ENCODE measurements at places on chromosomes 7 and 10. TPM values are rescaled to one million over a fixed set of nuclear protein-coding genes. Genes with fewer than 3 reads are reported as not detected.

PILRA gene
- total RNA-seq, result 0.51 TPM

GRCh38 chr7:137329411-137329810, 14.1 kb downstream of the PTN start:
- no peak for DNase-seq

DNA sequence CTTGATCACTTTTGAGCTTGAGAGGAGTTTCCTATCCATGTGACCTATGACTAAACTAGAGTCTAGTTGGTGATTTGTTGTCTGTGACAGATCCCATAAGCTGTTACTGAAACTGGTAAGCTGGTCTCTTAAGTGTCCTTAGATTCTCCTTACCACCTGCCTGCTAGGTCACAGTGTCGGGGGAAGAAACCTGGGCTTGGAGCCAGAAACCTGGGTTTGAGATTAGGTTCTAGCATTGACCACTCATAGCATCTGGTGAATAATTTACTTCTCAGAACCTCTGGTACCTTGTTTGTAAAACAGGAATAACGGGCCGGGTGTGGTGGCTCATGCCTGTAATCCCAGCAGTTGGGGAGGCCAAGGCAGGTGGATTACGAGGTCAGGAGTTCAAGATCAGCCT, 21.8 kb upstream of the ITPRID1 start:
- DNase-seq, result no peak

- DNase-seq, result no peak
Observed at GRCh38 chr10:133306941-133307379, 1.7 kb downstream of the TUBGCP2 start.

EPHB6 gene
- total RNA-seq, result 0.16 TPM

HKDC1 gene
- total RNA-seq, result 0.11 TPM

RARRES2 gene
- total RNA-seq, result 252 TPM

SGMS1 gene
- total RNA-seq, result 23.7 TPM

DNA sequence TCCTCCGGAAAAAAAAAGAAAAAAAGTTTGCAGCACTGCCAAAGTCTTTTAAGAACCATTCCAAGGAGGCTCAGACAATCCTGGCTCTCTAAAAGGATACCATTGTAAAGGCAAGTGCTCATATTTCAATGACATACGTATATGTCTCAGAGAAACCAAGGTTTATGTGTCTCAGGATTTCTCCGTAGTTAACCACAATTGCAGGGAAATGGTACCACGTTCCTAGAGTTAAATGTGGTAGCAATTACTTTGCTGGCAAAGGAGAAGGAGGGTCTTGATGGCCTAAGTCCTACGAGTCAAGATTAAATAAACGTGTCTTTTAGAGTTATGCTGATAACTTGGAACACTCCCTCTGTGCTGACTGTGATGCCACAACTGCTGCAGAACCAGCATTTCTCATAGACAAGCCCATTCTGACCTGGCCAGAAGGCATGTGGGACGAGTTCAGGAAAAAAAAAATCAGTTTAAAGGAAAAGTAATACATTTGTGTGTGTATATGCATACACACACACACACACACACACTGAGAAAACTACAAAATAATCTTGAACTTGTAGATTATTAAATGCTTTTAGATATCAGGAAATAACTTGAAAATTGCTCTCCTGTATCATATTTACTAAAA, 245.9 kb downstream of the FGFR2 start:
- no peak for DNase-seq

DNA sequence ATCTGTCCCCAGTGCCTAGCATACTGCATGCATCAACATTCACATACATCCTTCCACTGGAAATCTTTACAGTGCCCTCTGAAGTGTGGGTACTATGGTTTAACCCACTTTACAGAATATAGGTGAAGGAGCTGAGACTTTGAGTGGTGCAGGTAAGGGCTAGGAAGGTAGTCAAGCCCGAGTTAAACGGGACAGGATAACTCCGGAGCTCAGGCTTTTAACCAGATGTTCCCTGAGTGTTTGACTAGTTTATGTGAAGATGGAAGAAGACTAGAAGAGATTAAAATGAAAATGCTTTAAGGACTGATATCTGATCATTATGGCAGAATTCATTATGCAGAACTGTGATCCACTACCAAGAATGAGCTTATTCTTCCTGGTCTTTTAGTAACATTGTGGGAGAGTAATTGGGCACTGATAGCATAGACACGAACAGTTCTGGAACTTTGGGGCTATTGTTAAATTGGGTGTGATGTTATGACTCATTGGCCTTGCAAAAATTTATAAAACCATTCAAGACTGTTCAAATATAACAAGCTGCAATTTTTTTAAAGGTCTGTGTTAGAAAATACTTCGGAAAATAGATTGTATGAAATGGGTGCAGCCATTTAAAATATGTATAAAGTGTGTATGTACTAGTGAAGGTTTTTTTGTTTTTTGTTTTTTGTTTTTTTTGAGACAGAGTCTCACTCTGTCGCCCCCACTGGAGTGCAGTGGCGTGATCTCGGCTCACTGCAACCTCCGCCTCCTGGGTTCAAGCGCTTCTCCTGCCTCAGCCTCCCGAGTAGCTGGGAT, 4.4 kb downstream of the CUL1 start:
- DNase-seq, result no peak

GRCh38 chr10:86188796-86189558, 177.6 kb downstream of the GRID1 start:
- DNase-seq, result no peak

GRCh38 chr10:29415876-29416275, 127.0 kb downstream of the LYZL1 start:
- DNase-seq, result no peak

GRCh38 chr7:129553899-129554461, 51.6 kb downstream of the SMKR1 start:
- peak; percentile 79 for DNase-seq

GRCh38 chr7:26514633-26515032, 223.0 kb downstream of the SNX10 start:
- no peak for DNase-seq

DNA sequence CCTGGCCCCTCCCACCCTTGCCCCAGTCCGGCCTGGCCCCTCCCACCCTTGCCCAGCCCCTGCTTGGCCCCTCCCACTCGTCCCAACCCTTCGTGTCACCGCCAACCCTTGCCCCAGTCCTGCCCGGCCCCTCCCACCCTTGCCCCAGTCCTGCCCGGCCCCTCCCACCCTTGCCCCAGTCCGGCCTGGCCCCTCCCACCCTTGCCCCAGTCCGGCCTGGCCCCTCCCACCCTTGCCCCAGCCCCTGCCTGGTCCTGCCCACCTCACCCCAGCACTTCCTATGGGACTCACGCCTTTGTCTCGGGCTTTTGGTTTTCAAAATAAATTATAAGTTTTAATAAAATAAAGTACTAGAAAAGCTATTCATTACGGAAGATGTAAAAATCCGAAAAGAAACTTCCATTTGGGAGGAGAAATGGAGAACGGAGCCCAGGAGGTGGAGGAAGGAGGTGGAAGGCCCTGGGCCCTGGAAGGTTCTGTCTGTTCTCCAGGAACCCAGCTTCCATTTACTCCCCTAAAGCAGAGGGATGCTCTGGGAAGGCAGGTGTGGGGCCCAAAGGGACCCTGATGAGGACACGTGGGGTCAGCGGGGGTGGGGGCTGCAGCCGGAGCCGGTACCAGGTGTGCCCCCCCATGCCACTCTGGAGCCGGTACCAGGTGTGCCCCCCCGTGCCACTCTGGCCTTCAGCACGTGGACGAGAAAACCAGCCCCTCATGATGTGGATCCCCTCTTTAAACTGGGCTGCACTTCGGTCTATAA, 52.2 kb downstream of the PWWP2B start:
- no peak for DNase-seq

DNA sequence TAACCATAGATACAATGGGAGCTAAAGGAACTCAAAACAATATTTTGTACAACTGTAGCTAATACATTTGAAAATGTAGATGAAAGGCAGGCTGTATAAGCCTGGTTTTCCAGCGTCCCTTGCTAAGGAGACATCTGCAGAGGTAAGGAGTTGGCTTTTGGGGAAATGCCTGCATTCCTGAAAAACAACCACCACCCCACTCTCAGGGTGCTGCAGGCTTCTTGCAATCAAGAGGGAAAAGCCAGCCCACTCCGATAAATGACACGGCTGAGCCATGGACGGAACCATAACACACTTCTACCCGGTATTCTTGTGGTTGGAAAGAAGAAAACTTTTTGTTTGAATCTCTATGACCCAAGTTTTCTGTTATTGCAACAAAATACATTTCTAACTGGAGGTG, 200.3 kb downstream of the TEX36 start:
- DNase-seq, result no peak

DNA sequence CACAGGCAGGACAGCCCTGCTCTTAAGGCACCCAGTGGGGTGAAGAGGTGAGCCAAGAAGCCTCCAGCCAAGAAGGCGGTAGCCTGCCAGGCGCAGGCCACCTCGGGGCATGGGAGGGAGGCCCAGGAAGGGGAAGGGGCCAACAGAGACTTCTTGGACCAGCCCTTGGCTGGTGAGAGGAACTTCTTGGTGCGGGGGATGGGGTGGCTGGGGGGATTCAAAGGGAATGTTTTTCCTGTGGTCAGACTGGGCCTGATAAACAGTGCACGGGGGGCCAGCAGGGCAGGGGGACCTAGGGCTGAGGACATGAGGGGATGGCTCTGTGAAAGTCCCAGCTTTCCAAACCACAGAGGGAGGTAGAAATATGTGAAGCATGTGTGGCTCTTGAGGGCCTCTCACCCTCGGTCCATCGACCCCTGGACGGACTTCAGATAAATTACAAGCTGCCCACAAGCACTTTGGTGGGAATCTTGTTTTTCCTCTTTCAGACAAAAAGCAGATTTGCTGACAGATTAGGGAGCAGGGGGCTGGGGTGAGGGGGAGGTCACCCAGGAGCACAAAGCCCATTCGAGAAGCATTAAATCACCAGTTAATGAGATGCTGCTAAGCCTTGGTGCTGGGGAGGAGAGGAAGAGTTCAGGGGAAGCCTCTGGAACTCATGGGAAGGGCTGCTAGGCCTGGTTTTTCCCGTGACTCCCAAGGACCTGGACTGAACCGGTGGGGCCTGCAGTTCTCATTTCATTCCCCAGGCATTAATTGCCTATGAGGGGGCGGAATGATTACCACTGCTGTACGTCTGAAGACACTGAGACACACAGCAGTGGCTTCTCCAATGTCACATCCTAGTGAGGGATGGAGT, 11.3 kb downstream of the CRYGN start:
- DNase-seq, result peak; percentile 45

DNA sequence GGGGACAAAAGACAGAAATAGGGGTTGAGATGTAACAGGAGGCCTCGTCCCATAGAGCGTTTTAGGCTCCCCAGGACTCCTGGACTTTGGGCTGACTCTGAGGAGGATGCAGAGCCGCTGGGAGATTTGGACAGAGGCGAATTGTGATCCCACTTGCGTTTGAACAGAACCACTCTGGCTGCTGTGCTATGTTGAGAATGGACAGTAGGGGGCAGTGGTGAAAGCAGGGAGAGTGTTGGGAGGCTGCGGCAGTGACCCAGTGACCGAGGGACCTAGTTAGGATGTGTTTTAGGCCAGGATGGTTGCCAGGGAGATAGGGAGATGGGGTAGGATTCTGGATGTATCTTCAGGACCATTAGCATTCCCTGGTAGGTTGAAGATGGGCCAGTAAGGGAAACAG, 271.6 kb downstream of the CCDC3 start:
- DNase-seq, result peak; percentile 16

GDF10 gene
- not detected for total RNA-seq

CNPY1 gene
- total RNA-seq, result 2.2 TPM

- no peak for DNase-seq
Observed at GRCh38 chr10:22285130-22285529, 31.1 kb upstream of the COMMD3 start.

- no peak for DNase-seq
Observed at GRCh38 chr7:7533831-7534430, 1.7 kb downstream of the COL28A1 start.

GJD4 gene
- 13.9 TPM for total RNA-seq

DNA sequence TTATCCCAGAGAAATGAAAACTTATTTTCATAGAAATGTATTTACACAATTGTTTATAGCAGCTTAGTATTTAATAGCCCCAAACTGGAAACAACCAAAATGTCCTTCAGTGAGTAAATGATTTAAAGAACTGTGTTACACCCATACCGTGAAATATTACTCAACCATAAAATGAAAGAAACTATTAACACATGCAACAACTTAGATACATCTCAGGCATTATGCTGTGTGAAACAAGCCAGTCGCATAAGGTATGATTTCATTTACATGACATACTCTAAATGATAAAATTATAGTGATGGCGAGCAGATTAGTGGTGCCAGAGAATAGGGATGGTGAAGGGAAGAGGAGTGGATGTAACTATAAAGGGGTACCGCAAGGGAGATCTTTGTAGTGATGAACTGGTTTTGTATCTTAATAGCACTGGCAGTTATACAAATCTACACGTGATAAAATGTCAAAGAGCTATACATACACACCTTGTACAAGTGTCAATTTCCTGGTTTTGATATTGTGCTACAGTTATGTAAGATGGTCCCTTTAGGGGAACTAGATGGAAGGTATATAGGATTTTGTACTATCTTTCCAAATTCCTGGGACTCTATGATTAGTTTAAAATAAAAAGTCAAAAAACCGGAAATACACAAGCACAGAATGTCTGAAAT, 40.5 kb downstream of the MACC1 start:
- DNase-seq, result no peak

DNA sequence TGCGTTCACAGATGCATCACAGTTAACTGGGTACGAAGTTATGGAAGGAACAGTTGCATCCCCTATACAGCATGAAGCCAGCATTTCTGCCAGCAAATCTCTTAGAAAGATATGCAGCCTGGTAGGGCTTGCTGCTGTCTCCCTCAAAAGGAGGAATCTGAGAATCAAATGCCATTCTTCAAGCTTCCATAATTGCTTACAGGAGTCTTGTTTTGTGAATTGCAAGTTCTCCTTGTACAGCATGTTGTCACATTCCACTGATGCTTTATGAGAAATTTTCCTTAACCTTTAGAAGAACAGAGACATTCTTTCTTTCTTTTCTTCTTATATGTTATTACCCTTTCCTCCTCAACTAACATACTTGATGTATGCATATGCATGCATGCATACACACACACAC, 134.6 kb downstream of the CHRM2 start:
- no peak for DNase-seq

DNA sequence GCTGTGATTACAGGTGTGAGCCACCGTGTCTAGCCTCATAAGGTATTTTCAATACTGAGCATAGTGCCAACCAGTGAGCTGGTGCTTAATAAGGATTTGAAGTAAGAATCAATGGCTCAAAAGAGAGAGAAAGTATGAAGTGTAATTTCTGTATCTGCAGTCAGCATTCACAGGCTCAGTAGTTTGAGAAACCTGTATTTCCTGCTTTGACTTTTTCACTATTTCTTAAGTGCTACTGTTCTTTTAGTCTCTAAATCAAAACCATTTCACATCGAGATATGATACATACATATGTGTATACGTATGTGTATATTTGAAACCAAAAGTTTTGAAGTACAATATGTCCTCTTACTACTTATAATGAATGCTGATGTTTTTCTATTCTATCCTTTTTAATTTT, 189.9 kb downstream of the PPP1R9A start:
- no peak for DNase-seq

GIMAP4 gene
- not detected for total RNA-seq

- no peak for DNase-seq
Observed at GRCh38 chr10:130630135-130630534, 493.9 kb downstream of the GLRX3 start.

Measured in myocyte (in vitro differentiated cells).